SK-N-SH (cell line): ENCODE measurements at places on chromosomes 16 and 17.
A peak's percentile ranks its signal among the peaks of the same experiment; 100 is the strongest.

DNA sequence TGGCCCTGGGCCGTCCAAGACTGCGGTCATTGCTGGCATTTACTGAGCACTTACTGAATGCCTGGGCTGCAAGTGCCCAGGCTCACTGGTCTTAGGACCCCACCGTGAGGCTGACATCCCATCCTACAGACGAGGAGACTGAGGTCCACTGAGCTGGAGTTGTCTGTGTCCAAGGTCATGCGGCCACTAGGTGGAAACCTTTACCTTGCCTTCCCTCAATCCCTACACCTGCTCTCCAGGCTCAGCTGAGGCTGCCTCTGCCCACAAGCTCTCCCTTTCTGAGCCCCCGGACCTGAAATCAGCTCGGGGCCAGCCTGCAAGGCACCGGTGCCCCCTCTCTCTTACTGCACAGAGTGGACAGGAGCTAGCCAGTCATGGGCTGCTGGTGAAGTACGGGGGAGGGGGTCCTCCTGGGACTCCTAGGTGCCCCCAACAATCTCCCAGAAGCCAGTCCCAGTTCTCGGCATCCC is 1.5 kb downstream of the CASKIN1 start:
- peak; percentile 74 for DNase-seq
- H3K27me3 ChIP-seq, result no peaks in the 10 kb centered on the region
- peaks cover 18% of the 10 kb centered on the region; the same call in 1 of the 2 replicates for H3K4me1 ChIP-seq
- no peaks in the 10 kb centered on the region for H3K36me3 ChIP-seq
- no peak overlapping the region; the same call in 1 of the 2 replicates for H3K27ac ChIP-seq
- H3K4me3 ChIP-seq, result peak overlapping the region; percentile 53; the same call in 1 of the 2 replicates

DNA sequence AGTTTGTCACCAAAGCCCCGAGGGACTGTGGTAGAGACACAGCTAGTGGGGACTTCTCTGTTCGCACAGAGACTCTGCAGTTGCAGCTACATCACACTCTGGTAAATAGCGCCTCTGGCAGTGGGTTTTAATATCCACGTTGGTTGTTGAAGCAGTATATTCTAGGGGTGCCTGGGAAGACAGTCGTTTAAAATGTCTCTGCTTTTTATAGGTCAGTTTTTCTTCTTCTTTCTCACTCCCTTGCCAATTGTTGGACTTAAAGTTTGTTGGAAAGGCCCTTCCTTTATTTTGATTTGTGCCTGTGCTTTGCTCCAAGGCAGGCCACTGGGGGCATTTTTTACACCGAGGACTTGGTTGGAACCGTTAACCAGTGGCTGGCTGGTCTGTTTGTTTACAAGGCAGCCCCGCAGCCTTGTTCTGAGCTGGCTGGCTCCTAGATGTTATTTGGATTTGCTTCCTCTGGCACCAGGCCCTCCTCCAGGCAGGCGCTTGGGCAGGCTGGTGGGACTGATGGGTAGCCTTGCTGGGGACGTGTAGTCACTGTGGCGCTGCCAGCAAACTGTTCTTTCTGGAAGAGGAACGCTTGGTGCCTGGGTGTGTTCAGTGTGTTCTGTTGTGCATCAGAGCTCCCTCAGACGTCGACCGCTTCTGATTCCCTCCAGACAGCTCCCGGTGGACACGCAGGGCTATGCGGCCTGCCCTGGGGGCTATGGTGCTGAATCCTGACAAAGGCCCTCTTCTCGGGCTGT is 218.2 kb upstream of the CHMP6 start:
- no peaks in the 10 kb centered on the region for H3K27me3 ChIP-seq
- peaks cover 7% of the 10 kb centered on the region; the same call in 1 of the 2 replicates for H3K36me3 ChIP-seq
- DNase-seq, result peak; percentile 78

GRCh38 chr16:64437706-64438324 is 684.0 kb downstream of the CDH11 start:
- no peaks in the 10 kb centered on the region for H3K36me3 ChIP-seq
- no peak overlapping the region for H3K27ac ChIP-seq

DNA sequence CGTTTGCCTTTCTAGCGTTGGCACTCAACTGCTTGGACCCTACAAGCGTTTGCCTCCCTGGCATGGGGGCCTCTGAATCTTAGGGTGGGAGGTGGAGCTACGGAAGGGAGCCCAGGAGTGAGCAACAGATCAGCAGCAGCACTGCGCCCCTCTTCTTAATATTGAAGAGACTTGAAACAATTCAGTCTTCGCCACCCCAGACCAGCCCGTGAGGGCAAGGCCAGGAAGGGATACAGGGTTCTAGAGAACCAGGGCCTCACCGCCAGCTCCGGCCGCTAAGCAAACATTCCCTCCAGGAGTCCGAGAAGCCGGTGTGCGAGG is 1.5 kb upstream of the GPRC5C start:
- H3K4me3 ChIP-seq, result no peak overlapping the region
- H3K36me3 ChIP-seq, result no peaks in the 10 kb centered on the region
- no peaks in the 10 kb centered on the region for H3K27me3 ChIP-seq
- H3K27ac ChIP-seq, result no peak overlapping the region

GRCh38 chr17:15287538-15288267 is 22.6 kb upstream of the PMP22 start:
- DNase-seq, result no peak
- H3K27ac ChIP-seq, result peak overlapping the region; percentile 75
- no peaks in the 10 kb centered on the region for H3K36me3 ChIP-seq
- no peak overlapping the region for H3K4me3 ChIP-seq

DNA sequence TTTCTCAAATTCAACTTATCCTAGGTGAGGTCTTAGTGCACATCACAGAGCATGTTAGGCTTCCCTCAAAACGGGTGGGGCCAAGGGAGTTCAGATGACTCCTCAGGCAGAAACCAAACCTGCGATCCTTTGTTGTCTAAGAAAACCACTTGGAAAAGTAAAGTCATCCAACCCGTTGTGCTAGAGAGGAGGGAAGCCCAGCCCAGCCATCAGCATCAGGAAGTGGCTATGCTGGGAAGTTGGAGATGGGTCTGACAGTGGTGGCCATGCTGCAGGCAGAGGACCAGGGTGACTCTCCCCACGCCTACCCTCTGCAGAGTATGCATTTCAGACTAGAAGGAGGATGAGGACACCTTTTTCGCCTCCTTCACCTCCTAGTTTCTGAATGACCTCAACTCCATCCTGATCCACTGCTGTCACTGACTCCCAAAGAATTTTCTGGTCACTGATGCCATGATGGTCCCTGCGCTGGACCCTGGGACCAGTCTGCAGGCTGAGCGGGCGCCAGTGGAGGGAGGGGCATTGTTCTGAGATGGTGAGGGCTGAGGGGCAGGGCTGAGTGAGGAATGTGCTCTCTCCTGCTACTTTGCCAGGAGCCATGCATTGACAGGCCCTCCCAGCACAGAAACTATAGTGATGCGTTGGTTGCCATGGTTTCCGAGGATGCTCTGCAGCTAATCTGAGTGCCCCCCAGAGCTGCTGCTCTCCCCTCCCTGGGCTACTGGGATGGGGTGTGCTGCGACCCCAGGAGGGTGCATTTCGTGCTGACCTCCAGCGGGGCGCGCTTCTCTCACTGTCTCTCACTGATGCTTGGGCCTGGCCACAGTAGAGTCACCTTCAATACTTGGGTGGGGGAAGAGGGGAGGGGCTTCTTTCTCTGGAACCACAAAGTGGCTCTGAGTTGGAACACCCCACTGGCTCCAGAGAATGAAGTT is 20.4 kb downstream of the ALOX12B start:
- no peak for DNase-seq
- H3K4me1 ChIP-seq, result 0 out of 2 replicates have a peak, but pooled peaks cover 4% of the 10 kb centered on the region
- peaks cover 75% of the 10 kb centered on the region for H3K27me3 ChIP-seq
- H3K4me3 ChIP-seq, result no peak overlapping the region
- H3K36me3 ChIP-seq, result no peaks in the 10 kb centered on the region

- DNase-seq, result no peak
- peaks cover 46% of the 10 kb centered on the region; the same call in 1 of the 2 replicates for H3K27me3 ChIP-seq
Observed at GRCh38 chr17:49180998-49181635, 29.3 kb downstream of the GNGT2 start.

GRCh38 chr16:180101-180675 is at the start of gene HBQ1:
HBQ1 (plus strand) TSS chr16:180459; CDS start chr16:180487, 28 bp downstream.
- H3K4me1 ChIP-seq, result peaks cover 10% of the 10 kb centered on the region; the same call in 1 of the 2 replicates
- peaks cover 21% of the 10 kb centered on the region for H3K27me3 ChIP-seq
- no peak within 1 kb of the TSS for H3K27ac ChIP-seq
- peaks cover 1% of the 10 kb centered on the region; the same call in 1 of the 2 replicates for H3K36me3 ChIP-seq

GRCh38 chr17:58487589-58488427 is at the start of gene HSF5:
HSF5 (minus strand) TSS chr17:58488408; CDS start chr17:58488274, 134 bp downstream.
- H3K4me1 ChIP-seq, result no peaks in the 10 kb centered on the region
- no peak within 1 kb of the TSS for H3K27ac ChIP-seq
- peaks cover 35% of the 10 kb centered on the region for H3K36me3 ChIP-seq

DNA sequence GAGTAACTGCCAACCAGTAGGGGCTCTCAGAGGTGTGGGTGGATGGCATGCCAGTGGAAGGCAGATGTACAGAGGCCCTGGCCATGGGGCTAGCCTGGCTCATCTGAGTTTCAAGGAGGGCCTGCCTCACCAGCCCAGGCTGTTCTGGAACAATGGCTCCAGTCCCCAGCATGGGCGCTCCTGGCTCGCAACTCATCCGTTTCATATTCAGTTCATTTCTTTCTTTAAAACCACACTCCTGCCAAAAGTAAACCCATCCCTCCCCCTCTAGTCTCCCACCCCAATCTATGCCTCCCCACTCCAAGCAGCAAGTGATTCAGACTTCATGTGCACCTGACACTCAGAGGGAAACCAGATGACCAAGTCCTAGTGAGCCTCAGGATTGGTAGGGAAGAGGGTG is 2.4 kb downstream of the CCL13 start:
- no peak for DNase-seq

GRCh38 chr17:45341533-45342158 is 24.8 kb upstream of the MAP3K14 start:
- peak; percentile 62 for DNase-seq
- peak overlapping the region; percentile 10; the same call in 1 of the 2 replicates for H3K4me3 ChIP-seq
- H3K4me1 ChIP-seq, result peaks cover 18% of the 10 kb centered on the region; the same call in 1 of the 2 replicates
- H3K27ac ChIP-seq, result peak overlapping the region; percentile 76

GRCh38 chr17:82553210-82553930 is 33.8 kb downstream of the FOXK2 start:
- H3K4me3 ChIP-seq, result no peak overlapping the region
- no peak overlapping the region for H3K27ac ChIP-seq
- no peak for DNase-seq
- peaks cover 19% of the 10 kb centered on the region; the same call in 1 of the 2 replicates for H3K4me1 ChIP-seq

GRCh38 chr17:52965856-52966255 is 807.3 kb upstream of the CA10 start:
- DNase-seq, result no peak
- no peak overlapping the region for H3K4me3 ChIP-seq
- no peak overlapping the region for H3K27ac ChIP-seq

DNA sequence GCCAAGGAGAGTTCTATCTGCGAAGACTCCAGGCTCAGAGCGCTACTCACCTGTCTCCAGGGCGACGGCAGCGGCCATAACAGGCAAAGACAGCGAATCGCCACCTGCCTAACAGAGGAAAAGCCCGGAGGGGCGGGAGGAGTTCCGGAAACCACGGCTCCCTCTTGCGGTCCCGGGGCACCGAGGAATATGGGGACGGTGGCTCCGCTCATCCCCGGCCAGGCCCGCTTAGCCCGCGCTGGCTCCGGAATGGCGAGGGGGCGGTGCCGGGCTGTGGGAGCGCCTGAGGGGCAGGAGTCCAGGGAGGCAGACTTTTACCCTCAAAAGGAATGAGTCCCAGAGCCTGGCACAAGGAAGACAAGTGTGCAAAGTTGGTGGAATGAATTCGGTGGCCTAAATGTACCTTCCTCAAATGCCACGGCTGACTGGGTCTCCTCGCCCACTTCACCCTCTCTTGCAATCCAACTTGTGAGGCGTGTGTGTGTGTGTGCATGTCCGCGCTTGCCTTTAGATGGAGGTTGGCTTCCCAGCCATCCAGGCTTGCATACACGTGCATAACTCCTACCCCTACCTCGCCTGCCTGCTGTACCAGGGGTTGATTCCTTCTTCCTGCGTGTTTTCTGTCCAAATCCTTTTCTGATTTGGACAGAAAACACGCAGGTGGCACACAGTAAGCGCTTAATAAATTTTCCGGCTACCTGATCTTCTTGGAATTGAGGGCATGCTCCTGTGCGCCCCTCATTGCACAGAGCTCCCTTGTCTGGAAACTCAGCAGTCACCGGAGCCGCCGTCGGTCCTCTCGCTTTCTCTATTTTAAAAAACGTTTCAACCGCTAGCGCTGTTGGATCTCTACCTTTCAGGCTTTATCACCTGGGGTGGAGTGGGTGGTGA is 3.5 kb downstream of the C17orf100 start:
- no peak overlapping the region for H3K27ac ChIP-seq
- 0 out of 2 replicates have a peak, but pooled peaks cover 6% of the 10 kb centered on the region for H3K4me1 ChIP-seq
- no peaks in the 10 kb centered on the region for H3K36me3 ChIP-seq
- no peak overlapping the region for H3K4me3 ChIP-seq
- H3K27me3 ChIP-seq, result no peaks in the 10 kb centered on the region; the same call in 1 of the 2 replicates

GRCh38 chr16:56512025-56512424 is 7.8 kb downstream of the BBS2 start:
- peaks cover under 1% of the 10 kb centered on the region; the same call in 1 of the 2 replicates for H3K4me1 ChIP-seq
- no peaks in the 10 kb centered on the region for H3K27me3 ChIP-seq
- no peak for DNase-seq
- H3K36me3 ChIP-seq, result peaks cover 33% of the 10 kb centered on the region

- H3K36me3 ChIP-seq, result no peaks in the 10 kb centered on the region
- H3K27ac ChIP-seq, result no peak overlapping the region
- no peak for DNase-seq
- peaks cover 68% of the 10 kb centered on the region for H3K27me3 ChIP-seq
- no peaks in the 10 kb centered on the region for H3K4me1 ChIP-seq
Observed at GRCh38 chr17:48253975-48254374, 146.4 kb downstream of the SNX11 start.

DNA sequence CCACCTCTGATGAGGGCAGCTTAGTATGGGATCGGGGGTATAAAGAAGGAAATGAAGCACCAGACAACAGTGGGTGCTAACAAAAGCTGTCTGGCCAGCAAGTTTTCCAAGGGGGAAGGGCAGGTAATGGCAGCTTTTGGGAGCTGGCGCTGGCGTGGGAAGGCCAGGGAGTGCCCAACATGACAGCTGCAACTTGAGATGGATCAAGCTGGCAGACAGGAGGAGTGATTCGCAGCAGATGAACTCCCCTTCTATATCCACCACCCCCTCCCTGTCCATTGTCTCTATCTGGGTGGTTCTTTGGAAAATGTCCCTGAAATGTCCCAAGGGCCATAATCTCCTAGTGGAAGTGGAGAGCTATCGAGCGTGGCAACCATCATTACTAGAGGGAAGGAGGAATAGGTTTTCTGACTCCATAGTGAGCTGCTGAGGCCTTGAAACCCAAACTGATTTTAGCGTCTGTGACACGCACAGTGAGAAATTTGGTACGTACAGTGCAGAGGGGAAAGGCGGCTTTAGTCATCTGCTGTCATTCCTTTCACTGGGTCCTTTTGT is 4.8 kb upstream of the INPP5K start:
- no peak for DNase-seq
- H3K36me3 ChIP-seq, result peaks cover 30% of the 10 kb centered on the region
- peaks cover 9% of the 10 kb centered on the region for H3K4me1 ChIP-seq
- no peak overlapping the region for H3K4me3 ChIP-seq
- no peaks in the 10 kb centered on the region for H3K27me3 ChIP-seq
